CD8-positive, alpha-beta memory T cell (primary cell): ENCODE measurements at places on chromosomes 1 and 21.

DNA sequence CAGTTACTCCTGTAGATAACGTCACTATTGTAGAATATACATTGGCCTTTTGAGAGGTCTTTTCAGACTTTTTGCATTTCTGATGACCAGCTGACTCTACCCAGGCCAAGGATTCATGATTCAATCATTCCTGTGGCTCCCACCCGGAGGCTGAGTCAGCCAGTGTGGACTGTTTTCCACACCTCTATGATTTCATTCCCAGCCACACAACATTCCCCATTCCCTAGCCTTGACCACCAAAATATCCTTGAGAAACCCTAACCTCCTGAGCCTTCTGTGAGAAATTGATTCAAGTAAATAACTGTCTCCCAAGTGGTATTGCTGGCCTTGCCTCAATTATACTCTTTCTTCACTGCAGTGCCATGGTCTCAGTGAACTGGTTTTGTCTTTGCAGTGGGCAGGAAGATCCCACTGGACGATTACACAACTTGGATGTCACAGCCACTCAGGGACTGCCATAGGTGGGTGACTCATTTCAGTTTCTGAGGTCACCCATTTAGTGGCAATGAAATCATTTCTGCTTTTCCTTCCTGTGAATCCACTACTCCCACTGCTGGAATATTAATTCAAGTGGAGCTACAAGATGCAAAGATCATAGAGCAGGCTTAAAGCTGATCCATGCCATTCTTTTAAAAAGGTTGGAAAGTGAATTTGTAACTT, 518.6 kb upstream of the ZP4 start:
- no peak for DNase-seq

GRCh38 chr1:107990606-107991005, 25.6 kb upstream of the VAV3 start:
- DNase-seq = no peak

- no peak for DNase-seq
These were observed 8.6 kb upstream of the NTNG1 start for GRCh38 chr1:107132195-107132594.

GRCh38 chr21:16211339-16212303, 481.8 kb downstream of the USP25 start:
- DNase-seq = no peak

DNA sequence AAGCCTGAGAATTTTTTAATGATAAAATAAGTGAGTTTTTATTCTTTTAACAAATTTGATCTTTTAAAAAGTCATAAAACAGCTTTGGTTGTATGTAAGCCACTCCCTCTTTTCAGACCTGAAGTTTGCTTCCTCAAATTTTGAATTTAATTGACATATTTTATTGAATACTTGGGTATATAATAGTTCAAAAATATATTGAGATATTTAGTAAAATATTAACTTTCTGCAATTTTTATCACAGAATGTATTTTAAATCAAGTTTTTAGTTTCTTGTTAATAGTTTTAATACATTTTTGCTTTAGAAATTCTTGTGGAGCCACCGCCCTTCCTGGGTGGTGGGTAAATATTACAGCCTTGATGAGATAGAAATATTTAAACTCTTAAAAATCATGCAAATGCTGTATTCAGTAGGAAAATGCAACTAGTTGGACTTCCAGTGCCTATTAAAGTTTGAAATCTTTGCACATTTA, 867 bp downstream of the PTPRC start:
- no peak for DNase-seq

GRCh38 chr1:234970401-234970730, 158.3 kb downstream of the TOMM20 start:
- DNase-seq = no peak

- no peak for DNase-seq
These were observed 15.3 kb downstream of the UCK2 start for GRCh38 chr1:165842671-165843129.

GRCh38 chr1:36446271-36446670, 4.0 kb downstream of the OSCP1 start:
- no peak for DNase-seq

DNA sequence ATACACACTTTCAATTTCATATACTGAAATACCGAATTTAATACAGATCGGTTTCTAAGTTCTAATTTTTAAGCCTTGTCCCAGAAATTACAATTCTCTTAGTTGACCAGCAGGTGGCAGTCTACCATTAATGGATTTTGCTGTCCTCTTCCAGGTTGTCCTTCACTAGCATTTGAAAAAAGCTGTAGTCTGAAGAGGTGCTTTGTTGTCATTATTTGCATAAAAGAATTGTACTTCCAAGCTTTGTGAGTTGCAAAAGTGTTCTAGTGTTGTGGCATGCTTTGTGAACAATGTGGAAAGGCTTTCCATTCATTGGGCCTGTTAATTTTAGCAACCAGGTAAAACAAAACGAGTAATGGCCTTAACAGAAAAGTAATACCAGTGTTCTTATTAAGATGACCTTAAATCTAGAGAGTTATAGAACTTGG, 193.6 kb downstream of the RPS6KC1 start:
- DNase-seq = no peak

GRCh38 chr21:23455676-23456075, 2151.6 kb downstream of the MRPL39 start:
- no peak for DNase-seq

DNA sequence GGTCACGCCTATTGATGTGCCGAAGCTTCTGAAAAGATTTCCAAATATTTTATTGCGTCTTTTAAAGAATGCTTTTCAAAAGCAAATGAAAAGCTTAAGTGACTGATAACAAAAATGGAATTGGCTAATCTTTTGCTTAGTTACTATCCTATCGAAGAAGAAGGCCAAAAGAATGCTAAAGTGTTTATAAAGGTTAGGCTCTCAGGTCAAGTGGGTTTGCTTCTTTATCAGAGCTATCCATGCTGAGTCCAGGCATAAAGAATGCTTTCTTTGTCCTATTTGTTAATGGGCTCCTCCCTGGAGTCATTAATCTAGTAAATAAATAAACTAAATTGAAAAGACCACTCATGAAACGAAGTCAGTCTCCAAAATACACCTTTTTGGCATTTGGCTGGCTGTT, 133.4 kb upstream of the LYPLAL1 start:
- no peak for DNase-seq

GRCh38 chr1:195745189-195746010, 862.8 kb downstream of the KCNT2 start:
- no peak for DNase-seq

GRCh38 chr1:34973326-34973725, 11.8 kb downstream of the TMEM35B start:
- no peak for DNase-seq

- no peak for DNase-seq
These were observed 172.4 kb downstream of the NEGR1 start for GRCh38 chr1:72109916-72110315.

- no peak for DNase-seq
These were observed 318.0 kb downstream of the BRINP2 start for GRCh38 chr1:177488722-177489121.

DNA sequence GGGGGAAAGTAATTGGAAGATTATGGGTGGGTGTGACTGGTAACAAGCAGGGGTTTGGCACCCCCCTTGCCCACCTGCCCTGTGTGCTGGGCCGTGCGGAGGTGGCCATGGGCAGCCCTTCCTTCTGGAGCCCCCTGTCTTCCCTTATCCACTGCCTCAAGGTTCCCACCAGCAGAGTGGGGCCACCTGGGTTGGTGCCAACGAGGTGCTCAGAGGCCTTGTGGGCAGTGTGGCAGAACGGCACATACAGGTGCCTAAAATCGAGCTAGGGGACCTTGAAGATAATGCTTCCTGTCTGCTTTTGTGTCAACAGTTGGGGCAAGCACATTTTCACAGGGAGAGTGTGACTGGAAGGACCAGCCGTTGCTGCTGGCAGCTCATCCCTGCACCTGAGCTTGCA, 161.8 kb downstream of the PCBP3 start:
- no peak for DNase-seq

- DNase-seq = no peak
These were observed 162.5 kb upstream of the B3GALT2 start for GRCh38 chr1:193348769-193349535.

- DNase-seq = no peak
These were observed 21.2 kb upstream of the CHI3L1 start for GRCh38 chr1:203207751-203208150.

GRCh38 chr1:187842406-187843165, 1013.8 kb downstream of the PLA2G4A start:
- no peak for DNase-seq

GRCh38 chr1:239178961-239179360, 207.4 kb upstream of the CHRM3 start:
- DNase-seq = no peak

GRCh38 chr1:98325646-98326440, 335.7 kb upstream of the SNX7 start:
- no peak for DNase-seq

DNA sequence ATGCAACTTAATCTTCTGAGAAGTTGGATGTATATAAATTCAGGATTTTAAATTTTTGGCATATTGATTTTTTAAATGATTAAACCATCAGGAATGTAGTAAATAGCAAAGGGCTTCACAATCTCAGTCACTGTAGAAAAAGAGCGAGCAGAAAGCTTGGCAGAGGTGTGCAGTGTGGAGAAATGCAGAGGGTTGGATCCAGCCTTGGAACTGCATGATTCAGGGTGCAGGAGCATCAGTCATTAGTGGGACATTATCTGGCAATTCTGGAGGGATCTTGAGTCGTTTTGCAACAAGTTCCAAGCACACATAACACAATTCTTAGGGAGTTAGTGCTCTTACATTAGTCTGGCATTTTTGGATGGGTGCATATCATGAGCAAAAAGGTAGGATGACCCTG, 267.9 kb downstream of the PLA2G4A start:
- no peak for DNase-seq

DNA sequence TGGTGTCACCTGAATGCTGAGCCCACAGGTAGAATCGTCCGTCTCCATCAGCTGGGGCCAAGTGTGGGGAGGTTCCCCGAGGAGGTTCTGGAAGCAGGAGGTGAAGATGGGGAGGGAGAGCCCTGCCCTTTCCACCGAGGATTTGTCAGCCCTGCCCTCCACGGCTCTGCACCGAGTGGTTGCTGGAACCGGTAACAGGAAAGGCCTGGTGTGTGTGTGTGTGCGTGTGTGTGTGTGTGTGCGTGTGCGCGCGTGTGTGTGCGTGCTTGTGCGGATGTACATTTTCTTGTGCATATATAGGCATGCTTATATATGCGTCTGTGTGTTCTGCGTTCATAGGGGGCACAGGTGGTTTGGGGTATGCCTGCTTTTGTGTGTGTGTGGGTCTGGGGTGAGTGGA, 3.5 kb downstream of the NBL1 start:
- peak; percentile 18 for DNase-seq

DNA sequence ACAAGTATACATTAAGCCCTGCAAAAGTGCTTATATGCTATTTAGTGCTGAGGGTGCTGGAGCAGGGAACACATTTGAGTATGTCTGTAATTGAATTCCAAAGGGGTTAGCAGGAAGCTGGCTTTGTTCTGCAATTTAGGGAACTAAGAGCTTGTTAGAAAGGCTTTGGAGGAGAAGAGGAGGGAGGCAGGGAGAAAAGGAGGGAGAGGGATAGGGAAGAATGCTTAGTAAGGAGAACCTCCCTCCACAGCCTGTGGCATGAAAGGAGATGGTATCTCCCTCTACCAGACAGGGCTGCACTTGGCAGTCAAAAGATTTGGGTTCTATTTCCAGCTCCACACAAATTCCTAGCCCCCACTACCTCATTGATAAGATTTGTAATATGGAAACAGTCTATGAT, 217.8 kb downstream of the DAB1 start:
- DNase-seq = no peak

DNA sequence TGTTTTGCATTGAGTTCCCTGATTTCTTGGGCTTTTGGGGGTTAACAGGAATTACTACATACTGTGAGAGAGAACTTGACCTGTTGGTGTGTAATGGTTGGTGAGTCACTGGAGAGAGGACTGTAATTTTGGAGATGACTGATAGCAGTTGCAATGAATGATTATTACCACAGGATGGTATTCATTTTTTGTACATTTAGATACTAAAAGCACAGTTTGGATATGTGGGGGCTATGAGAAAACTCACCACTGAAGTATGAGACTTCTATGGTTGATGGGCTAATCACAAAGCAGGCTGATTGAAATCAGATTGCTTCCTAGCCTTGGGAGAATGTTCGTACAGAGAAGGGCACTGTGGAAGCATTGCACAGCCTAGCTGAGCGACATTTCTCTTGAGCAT, 1571.3 kb upstream of the PRMT6 start:
- no peak for DNase-seq

DNA sequence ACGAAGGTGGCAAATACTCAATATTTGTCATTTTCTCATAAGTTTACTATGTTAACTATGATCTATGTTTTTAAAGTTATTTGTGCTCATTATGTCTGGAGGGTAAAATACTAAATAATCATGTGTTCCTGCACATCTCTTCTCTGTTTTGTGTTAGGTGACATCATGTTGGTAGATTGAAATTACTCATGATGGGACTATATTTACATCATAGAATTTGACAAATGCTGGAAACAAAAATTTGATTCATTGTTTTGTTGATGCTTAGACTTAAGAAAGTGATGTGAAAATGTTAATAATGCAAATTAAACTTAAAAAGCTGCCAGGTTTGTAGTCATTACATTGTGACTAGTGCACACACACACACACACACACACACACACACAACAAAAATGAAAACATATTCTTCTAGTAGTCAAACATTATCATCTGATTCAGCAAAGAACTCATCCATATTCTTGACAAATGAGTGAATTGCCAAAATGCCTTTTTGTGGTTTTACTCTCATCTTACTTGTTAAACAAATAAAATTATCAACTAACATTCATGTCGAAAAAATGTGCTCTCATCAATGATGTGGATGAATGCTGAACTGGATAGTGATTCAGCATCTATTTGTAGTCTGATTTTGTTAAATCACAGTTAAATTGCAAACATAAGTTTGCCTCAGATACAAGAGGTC, 870.7 kb downstream of the BRINP3 start:
- no peak for DNase-seq

DNA sequence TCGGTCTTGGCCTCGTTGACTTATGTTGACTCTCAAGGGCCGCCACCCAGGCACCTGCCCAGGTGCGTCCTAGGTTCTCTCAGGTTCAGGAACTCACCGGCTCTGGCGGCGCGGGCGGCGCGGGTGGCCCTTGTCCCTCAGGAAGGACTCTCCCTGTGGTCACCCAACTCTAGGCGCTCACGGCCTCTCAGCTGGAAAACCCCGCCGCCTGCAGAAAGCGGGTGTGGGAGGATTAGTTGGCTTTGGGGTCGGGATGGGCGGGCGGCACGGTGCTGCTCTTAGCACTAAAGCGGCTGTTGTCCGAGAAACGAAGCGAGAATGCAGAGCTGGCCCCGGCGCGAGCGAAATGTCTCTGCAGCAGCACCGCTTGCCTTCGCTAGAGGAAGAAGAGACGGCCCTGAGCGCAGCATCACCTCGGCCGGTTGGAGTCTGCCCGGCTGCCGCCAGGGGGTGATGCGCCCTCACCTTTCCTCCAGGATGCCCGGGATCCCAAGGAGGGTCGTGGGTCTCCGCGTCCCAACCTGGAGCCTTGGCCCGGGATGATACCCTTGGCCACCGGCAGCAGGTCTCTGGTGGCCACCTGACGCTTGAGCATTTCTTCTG, 8.1 kb upstream of the TADA1 start:
- DNase-seq = peak; percentile 13

DNA sequence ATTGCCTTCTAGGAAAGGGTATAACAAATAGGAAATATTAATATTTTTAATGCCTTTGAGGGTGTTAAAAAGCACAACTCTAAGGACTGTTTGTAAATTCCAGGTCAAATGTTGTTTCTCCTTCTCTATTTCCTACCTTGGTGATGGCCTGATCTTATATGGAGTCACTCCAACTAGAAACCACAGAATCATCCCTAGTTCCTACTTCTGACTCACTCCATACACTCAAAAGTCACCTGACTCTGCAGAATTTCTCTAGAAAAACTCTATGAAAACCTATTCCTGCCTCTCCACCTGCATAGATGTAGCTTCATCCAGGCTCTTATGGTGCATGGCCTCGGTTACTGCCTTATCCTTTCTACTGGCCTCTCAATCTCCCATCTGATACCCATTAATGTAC, 14.5 kb downstream of the RGS4 start:
- no peak for DNase-seq
